ENCODE measurements at places on chromosomes 1 and 21.

DNA sequence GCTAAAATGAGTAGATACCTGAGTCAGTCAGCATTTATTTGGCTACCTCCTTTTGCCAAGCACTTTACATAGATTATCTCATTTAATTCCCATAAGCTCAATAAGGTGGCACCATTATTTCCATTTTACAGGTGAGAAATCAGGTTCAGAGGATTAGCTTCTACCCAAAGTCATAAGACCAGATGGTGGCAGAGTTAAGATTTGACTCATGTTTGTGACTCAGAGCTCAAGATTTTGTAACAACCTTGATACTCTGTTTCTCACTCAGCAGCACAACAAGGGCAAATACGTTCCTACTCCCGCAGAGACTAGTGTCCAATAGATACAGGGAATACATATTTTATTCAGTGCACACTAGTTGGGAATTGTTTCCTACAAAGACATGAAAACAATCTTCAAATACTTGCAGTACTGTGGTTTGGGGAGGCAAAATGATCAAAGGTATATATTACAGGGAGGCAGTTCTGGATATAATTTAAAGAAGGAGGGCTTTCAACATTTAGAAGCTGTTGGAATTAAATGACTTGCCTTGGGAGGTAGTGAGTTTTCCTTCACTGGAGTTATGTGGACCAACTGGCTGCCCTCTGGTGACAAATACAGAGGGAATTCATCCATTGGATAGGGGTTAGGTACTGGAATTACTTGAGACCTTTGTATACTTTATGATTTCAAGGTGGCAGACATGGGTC lies 3.6 kb downstream of the LEPR start:
- no peak for DNase-seq

GRCh38 chr21:30717105-30717504 lies 1.5 kb downstream of the KRTAP21-3 start:
- DNase-seq: no peak

- DNase-seq: no peak
Measured at GRCh38 chr1:31112266-31112935, 46.9 kb upstream of the PUM1 start.

DNA sequence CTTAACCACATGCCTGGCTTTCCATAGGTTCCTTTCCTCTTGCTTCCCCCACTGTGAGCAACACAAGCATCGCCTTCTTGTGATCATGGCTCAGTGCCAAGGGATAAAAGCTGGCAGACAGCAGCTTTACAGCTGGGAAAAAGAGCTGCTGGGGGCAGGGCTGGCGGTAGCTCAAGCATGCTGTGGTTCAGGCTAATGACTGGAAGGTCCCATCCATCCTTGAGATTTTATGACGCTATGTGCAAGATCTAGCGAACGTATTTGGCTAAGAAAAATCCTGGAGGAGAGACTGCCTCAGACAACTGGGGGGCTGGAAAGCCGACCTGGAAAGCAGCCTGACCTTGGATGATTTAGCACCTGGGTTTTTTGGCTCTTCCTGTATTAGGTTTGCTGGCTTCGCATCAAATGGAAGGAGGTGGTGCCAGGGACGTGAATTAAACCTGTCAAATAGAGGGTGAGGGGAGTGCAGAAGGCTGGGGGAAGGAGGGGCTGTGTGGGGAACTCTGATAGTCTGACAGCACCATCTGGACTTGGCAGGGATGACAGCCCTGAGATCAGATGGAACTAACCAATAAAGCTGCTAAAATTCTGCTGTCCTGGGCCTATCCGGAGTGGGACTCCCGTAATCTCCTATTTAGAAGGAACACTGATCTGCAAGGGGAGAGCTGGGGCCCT lies 34.8 kb downstream of the ZMYND12 start:
- peak; percentile 83 for DNase-seq

- no peak for DNase-seq
Measured at GRCh38 chr1:109947582-109948284, 36.8 kb upstream of the AHCYL1 start.

GRCh38 chr1:25562101-25562927 lies 18.9 kb downstream of the LDLRAP1 start:
- no peak for DNase-seq
